NCI-H187 (cell line): ENCODE measurements at places on chromosomes 7 and 10.

DNA sequence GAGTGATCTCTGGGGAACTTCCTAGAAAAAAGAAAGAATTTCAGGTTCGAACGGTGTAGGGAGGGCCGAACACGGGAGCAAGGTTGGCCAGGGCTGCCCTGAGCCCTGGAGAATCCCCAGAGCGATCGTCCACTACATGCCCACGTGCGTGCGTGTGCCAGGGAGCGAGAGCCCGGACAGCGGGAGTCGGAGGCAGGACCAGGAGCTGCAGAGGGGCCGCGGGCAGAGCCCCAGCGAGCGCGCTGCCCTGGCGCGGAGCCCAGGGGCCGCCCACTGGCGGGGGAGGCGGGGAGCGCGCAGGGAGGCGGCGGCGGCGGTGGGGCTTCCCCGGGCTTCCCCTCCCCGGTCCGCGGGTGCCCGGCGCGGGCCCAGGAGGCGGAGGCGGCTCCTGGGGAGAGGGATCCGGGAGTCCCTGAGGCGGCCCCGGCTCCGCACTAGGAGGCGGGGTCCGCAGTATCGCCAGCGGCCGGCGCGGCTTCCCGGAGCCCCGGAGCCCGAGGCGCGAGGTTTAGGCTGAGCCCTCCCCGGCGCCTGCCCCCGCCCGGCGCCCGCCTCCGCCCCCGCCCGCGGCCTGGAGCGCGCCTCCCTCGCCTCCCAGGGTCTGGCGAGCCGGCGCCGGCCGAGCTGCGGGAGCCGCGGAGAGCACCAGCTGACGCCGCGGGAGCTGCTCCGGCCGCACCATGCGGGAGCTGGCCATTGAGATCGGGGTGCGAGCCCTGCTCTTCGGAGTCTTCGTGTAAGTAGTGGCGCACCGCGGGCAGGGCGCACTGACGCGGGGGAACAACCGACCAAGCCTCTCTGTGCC, at the start of gene PLPP4:
Gene PLPP4, plus strand, starts transcription at position 602 of the 805 bp plus-strand sequence. Its CDS starts 79 bp downstream, at position 681.
- no peak for DNase-seq

GRCh38 chr7:12303062-12303461, 92.0 kb downstream of the TMEM106B start:
- DNase-seq: no peak

GRCh38 chr7:50782375-50783208, at the start of gene GRB10:
Gene GRB10 (minus strand): TSS chr7:50782896. CDS start chr7:50732322, 50,574 bp downstream.
- peak; percentile 55 for DNase-seq

DNA sequence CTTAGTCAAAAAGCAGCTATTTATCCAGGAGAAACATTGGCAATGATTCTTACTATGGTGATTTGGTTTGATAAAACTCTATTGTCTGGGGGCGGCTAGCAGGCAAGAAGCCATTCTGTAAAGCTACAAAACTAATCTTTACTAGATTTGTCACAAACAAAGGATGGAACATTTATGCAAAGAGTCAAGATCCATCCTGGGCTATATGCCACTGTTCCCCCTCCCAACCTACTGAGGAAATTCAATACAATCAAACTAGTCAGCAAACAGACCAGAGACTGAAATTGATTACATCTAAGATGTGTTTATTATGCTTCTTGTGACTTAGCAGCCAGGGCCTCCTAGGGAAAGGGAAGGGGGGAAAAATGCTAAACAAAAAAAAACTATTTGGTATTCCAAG, 397.6 kb downstream of the GPAM start:
- DNase-seq: no peak

- no peak for DNase-seq
Measured at GRCh38 chr7:112104120-112104519, 102.1 kb downstream of the DOCK4 start.

GRCh38 chr10:251982-252582, 116.8 kb downstream of the ZMYND11 start:
- no peak for DNase-seq

DNA sequence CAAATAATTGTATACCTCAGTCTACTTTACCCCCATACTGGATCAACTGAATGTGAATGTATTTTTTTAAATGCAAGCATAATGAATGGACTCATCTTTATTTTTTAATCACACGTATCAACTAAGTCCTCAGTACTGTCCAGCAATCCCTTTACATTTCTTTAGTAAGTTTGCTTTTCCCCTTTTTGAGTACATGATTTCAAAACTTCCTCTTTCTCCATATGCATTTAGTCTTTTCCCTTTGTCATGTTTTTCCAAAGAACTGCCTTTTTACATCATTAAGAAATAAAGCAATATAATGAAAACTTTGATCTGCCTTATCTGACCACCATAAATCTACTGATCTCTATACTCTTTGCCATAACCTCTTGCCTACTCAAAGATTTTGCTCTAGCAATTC, 182.5 kb upstream of the AKR1E2 start:
- DNase-seq: no peak

- no peak for DNase-seq
Measured at GRCh38 chr10:70674560-70675495, 2.5 kb downstream of the ADAMTS14 start.

DNA sequence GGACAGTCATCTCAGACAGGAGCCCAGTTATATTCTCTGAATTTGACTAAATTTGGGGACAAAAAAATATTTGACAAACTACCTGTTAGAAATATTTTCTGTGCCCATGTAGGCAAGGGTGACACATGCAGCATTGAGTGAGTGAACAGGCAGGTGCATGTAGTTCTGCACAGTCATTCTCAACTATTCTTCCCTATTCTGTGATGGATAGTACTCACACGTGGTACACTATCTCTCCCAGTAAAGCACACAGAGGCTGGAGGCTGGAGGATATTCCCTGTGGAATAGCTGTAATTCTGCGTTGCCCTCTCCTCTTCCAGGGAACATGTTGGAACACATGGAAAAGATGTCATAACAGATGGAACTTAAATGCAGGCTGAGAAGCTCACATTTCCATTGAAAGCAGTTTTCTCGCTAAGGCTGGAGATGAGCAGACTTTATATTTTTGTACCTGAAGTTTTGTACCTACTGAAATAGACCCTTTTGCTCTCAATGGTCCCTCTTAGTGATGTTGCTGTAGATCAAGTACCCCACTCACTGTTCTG, 75.0 kb downstream of the GPR141 start:
- no peak for DNase-seq

GRCh38 chr7:3218411-3219225, 82.4 kb upstream of the SDK1 start:
- DNase-seq: no peak

GRCh38 chr7:116582806-116583444, 58.1 kb downstream of the CAV1 start:
- DNase-seq: no peak

DNA sequence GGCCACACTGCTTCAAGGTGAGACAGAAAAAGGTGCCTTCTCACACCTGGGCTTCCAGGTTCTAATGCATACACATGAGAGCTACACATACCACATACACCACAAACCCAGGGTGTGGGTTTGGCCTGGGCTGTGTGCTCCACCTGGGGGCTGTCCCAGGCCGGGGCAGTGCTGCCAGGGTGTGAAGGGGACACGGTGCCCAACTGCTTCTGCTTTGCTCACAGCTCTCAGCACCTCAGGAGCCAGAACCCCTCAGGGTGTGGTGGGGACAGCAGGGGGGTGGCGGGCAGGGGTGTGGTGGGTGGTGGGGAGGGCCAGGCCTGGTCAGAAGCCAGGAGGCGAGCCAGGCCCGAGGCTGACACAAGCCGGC, 51.1 kb downstream of the TMEM209 start:
- no peak for DNase-seq

GRCh38 chr7:138981332-138982203, at the start of gene KIAA1549:
Gene KIAA1549 (minus strand): TSS chr7:138981389. CDS start chr7:138981269, 120 bp downstream.
- peak; percentile 68 for DNase-seq

DNA sequence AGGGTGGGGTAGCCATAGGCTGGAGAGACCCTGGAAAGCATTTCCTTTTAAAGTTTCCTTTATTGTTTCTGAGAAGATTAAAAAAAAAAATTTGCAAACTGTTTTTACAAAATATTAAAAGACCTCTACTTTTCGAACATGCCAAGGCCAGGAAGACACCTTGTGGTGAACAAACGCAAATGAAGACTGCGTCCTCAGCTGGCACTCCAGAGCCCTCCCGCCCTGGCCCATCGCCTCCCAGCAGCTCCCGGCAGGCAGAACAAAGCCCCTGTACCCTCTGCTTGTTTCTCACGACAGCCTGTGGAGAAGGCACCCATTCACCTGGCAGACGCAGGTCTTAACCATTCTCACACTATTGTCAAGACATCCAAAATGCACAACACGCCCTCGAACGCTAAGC, 56.4 kb downstream of the ESYT2 start:
- no peak for DNase-seq

DNA sequence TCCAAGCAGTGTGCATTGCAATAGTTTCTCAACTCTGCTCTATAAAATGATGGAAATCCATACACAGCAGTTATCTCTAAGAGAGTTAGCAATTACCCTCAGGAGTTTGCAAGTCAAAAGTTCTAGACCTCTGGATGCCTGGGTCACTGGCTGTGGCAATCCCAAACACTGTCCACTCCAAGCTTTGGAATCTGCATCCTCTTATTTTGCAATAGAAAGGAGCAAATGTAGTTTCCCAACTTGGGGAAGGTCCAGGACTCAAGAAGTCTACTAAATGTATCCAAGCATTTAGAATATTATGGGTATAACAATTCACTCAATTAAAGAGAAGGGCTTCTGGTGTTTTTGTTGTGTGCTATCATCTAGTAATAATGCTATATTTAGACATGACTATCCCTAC, 131.3 kb upstream of the NRP1 start:
- DNase-seq: no peak

GRCh38 chr7:140176122-140176701, 571 bp downstream of the KDM7A start:
- no peak for DNase-seq

GRCh38 chr10:75774783-75775490, 343.5 kb downstream of the LRMDA start:
- DNase-seq: no peak

- DNase-seq: no peak
Measured at GRCh38 chr10:91462423-91462822, 52.3 kb downstream of the HECTD2 start.

- DNase-seq: no peak
Measured at GRCh38 chr10:34641913-34642558, 173.1 kb downstream of the PARD3 start.

GRCh38 chr7:213324-213993, 21.1 kb downstream of the FAM20C start:
- no peak for DNase-seq

GRCh38 chr7:105137898-105138297, 123.9 kb downstream of the KMT2E start:
- DNase-seq: no peak

- no peak for DNase-seq
Measured at GRCh38 chr7:120860156-120860555, 2.2 kb upstream of the TSPAN12 start.

DNA sequence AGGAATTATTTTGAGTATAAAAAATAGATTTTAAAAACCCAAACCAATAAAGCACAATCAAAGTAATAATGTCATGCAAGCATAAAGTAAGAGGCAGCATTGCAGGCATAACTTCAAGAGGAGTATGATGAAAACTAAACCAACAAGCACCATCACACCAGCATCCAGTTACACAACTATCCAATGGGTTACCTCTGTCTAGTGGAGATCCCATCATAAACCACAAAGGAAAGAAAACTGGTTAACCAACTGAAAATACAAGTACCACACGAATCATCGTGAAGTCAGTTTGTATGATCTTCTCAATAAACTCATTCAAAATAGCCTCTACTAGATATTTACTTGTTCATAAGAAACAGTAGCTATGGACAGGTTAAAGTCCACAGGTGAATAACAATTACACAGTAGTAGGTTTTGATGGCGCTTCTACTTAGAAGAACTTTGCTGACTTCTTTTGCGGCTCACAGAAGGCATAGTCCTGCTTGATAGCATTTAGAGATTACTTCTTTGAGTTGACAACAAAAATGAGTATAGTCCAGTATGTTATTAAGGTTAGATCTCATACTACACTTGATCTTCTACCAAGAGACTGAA, 116.6 kb downstream of the MICU1 start:
- DNase-seq: no peak

GRCh38 chr7:139896831-139897230, 67.8 kb downstream of the TBXAS1 start:
- no peak for DNase-seq

DNA sequence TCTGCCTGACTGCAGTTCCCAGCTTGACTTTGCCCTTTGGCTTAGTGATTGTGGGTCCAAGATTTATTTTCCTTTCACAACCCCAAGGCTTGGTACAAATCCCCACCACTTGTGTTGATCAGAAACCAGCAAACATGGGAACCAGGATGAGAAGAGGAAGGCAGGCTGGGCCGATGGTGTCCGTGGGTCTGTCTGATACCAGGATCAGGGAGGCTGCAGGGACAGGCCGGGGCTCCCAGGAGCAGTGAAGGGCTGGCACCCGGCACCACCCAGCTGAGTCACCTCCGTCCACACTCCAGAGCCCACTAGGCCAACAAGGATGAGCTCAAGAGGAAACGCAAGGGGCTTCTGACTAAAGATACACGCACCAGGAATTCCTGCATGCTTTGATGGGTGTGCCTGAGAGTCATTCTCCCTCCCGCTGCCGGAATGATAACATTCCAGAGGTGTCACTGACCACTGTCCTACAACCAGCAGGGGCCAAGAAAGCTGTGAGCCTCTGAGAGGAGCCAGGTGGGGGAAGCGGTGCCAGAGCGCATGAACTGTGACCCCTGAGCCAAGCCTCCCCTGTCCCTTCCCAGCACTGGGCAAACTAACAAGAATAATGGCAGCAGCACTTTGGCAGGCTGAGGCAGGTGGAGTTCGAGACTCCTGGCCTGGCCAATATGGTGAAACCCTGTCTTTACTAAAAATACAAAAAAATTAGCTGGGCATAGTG, 29.2 kb upstream of the PROSER2 start:
- DNase-seq: no peak

DNA sequence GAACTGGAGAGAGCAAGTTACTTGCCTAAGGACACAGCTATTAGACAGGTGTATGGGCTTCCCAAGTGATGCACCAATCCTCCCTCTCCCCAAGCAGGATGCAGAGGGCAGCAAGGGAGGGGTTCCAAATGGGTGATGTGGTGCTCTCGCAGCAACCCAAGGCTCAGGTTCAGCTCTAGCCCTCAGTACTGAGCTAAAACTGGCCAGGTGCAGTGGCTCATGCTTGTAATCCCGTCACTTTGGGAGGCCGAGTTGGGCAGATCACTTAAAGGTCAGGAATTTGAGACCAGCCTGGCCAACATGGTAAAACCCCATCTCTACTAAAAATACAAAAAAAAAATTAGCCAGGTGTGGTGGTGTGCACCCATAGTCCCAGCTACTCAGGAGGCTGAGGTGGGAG, 40.7 kb downstream of the GPRIN2 start:
- no peak for DNase-seq

DNA sequence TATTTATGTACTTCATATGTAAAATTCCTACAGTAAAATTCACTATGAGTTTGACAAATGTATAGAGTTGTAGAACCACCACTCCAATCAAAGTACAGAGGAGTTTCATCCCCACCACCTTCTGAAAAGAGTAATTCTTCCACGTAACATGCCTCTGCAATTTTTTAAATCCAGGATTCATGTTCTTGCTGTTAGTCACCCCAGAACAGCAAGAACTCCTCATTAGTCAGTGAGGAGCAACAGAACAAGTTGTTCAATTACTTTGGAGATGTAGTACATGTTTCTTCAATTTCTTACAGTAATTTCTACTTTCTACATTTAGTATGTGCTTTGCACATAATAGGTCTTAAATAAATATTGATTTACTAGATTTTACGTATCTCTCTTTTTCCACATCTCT, 248.1 kb downstream of the ABCA13 start:
- DNase-seq: no peak

- DNase-seq: no peak
Measured at GRCh38 chr10:128150561-128150960, 24.3 kb upstream of the MKI67 start.
